ENCODE measurements at places on chromosomes 3 and 15. TPM values are rescaled to one million over a fixed set of nuclear protein-coding genes. Genes with fewer than 3 reads are reported as not detected.

Gene FAM107A
- not detected for total RNA-seq

Gene PSMD2
- total RNA-seq, result 478 TPM

Gene PEX5L
- 0.07 TPM for total RNA-seq

Gene RARRES1
- total RNA-seq, result not detected

Gene PLSCR2
- not detected for total RNA-seq

Gene GPR27
- 0.63 TPM for total RNA-seq

Gene DZIP1L
- total RNA-seq, result 2.5 TPM

Gene RASA2
- 6.6 TPM for total RNA-seq

Gene TGM4
- 0.33 TPM for total RNA-seq

Gene FAM81A
- 0.78 TPM for total RNA-seq

Gene LTF
- not detected for total RNA-seq

Gene POLG
- 78.2 TPM for total RNA-seq

Measured in airway epithelial cell (primary cell).